Fibroblast of skin of scalp (primary cell): ENCODE measurements at places on chromosomes 4 and X.

- peak; percentile 8 for DNase-seq
These were observed 388.2 kb downstream of the STIM2 start for GRCh38 chr4:27248829-27249228.

DNA sequence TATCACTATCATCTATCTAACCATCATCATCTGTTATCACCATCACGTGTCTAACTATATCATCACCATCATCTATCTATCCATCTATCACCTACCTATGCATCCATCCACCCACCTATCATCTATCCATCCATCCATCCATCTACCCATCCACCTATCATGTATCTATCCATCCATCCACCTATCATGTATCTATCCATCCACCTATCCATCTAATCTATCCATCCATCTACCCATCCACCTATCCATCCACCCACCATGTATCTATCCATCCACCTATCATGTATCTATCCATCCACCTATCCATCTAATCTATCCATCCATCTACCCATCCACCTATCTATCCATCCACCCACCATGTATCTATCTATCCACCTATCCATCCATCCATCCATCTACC lies 316.7 kb downstream of the DHRSX start:
- DNase-seq = no peak

DNA sequence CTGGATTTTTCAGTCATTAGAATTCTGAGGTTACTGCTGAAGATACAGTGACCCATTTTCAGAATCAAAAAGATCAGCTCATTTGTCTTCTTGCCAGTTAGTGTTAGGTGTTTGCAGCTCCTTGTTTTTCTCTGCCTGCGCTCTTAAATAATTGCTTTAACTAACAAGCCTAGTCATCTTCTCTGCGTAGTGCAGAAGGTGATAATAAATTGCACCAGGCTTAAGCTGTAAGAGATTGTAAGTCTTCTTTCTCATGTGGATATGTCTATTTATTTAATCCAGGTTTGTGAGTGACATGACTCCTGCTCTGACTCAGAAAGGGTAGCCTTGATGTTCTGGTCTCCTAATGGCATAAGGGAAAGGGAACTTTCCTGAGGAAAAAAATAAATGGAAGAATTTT lies 167.2 kb downstream of the CEP135 start:
- DNase-seq = no peak

DNA sequence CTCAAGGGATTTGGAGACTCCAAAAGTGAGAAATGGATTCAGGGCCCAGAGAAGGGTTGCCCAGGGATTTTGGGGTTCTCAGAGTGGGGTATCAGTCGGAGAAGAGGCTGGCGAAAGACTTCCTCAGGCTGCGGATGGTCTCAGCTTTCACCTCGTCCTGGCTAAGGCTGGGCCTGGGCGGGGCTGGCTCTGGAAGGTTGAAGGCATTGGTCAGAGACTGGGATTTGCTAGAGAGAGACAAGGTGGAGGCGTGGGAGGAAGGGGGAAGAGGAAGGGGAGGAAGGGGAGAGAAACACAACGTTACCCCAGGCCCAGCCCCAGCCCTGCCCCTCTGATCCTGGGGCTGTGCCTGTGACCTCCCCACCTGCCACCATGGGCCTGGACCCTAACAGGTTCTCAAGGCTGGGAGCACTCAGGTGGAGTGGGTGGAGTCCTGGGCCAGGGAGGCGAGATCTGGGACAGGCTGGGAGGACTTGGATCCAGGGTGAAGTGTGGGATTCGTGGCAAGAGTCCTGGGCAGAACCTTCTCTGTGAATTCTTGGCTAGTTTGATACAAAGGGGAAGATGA lies 9.4 kb upstream of the TIMP1 start:
- no peak for DNase-seq

GRCh38 chr4:45160951-45161350 lies 434.6 kb upstream of the GNPDA2 start:
- DNase-seq = no peak

GRCh38 chr4:184217634-184218033 lies at the start of gene ENPP6:
Gene ENPP6 (minus strand): TSS chr4:184217873. CDS start chr4:184217819, 54 bp downstream.
- DNase-seq = no peak

DNA sequence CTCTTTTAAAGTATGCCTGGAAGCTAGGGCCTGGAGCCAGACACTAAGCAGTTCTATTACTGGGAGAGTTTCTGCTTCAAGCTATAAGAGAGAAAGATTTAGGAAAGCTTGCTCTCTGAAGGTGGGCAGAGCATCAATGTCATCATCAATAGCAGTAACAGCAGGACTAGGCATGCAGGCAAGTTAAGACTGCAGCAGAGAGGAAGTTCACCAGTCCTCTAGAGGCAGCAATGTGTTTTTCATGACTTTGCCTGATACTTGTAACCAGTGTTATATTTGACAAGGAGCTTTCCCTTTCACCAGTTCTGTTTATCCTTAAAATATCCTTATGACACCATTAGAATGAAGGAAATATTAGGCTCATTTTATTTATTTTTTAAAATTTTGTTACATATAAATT lies 237.9 kb downstream of the KCTD8 start:
- no peak for DNase-seq

- DNase-seq = peak; percentile 72
These were observed at the start of gene AR for GRCh38 chrX:67543818-67544217. Gene AR (plus strand): TSS chrX:67544021. CDS start chrX:67545147, 1,126 bp downstream.

GRCh38 chrX:6199486-6199885 lies 29.2 kb downstream of the NLGN4X start:
- DNase-seq = no peak

- DNase-seq = no peak
These were observed 1209.7 kb upstream of the PABPC4L start for GRCh38 chr4:135411251-135411650.

GRCh38 chrX:115192244-115192700 lies 3.1 kb downstream of the RBMXL3 start:
- DNase-seq = no peak

GRCh38 chr4:1755297-1755696 lies 34.0 kb downstream of the TACC3 start:
- DNase-seq = no peak

GRCh38 chrX:21698272-21698671 lies 40.1 kb upstream of the KLHL34 start:
- DNase-seq = no peak

DNA sequence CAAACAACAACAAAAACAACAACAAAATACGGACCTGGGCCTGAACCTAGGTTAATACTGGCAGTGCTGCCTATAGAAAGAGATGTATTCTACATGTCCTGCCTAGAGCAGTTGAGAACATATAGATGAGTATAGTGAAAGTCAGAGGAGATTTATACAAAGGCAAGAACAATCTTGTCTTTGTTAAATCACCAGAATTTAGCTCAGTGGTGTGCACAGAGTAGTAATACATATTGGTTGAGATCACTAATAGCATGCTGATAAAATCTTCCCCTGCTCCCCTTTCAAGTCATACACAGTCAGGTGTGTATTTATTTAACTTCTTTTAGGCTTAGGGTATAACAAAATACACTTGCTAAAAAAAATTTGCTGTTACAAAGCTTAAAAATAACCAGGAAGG lies 247.8 kb downstream of the ADGRL3 start:
- no peak for DNase-seq

GRCh38 chrX:2928583-2929434 lies at the start of gene ARSD:
Gene ARSD (minus strand): TSS chrX:2929339. CDS start chrX:2929275, 64 bp downstream.
- peak; percentile 90 for DNase-seq

DNA sequence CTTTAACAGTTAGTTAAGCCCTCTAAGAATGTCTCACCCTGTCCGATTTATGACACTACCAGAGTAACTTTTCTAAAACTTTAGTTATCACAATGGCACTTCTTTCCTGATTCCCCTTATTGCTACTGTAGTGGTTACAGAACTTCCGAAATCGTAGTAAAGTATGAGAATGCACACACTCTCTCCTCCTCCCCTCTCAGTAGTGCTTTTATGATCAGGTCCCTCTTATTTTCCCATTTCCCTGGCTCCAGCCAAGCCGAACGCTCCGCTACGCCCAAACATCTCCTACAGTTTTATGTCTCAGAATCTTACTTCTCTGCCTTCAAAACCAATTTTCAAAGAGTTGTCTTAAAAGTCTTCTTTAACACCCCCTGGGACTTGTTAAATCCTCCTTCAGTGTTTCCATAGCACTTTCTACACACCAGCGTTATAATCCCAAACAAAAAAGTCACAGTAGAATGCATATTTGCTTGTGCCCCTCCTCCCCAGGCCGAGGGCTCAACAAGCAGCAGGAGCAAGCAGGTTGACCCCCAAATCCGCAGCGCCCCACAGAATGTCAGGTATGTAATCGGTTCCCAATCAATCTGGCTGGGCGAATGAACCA lies 671 bp downstream of the HPF1 start:
- DNase-seq = no peak

DNA sequence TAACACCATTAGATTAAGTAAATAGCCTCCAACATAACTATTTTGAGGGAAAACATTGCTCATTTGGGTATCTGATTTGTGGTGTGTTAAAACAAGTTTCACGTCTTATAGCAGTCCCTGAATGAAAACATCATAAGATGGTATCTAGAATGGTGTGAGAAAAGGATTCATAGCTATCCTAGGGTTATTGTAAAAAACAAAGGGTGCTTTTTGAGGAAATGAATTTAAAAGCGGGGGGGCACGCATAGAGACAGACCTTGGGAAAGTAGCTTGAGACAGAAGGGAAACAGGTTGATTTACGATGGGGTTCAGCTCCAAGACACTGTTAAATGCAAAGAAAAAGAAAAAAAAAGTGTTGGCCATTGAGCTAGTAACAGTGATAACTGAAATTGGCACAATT lies 768 bp upstream of the CXCL10 start:
- DNase-seq = no peak

DNA sequence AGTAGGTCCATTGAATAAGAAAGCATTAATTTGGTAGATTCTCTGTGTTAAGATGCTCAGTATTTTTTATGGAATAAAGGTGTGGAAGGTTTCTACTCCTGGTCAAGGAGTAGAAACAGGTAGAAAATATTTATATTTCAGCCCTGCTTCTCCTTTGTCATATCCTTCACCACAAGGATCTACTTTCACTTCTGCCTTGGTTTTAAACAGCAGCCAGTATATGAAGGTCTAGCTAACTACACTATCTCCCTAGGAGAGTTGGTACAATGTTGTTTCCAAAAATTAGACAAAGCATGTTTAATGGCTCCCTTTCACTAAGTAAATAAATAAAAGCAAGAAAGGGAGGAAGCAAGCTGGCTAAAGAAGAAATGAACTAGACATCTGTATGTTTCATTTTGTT lies 44.6 kb upstream of the GYPA start:
- DNase-seq = no peak

- peak; percentile 8 for DNase-seq
These were observed 172.0 kb upstream of the IL15 start for GRCh38 chr4:141464366-141464765.

GRCh38 chrX:74606342-74606741 lies 8.1 kb downstream of the RLIM start:
- DNase-seq = no peak

DNA sequence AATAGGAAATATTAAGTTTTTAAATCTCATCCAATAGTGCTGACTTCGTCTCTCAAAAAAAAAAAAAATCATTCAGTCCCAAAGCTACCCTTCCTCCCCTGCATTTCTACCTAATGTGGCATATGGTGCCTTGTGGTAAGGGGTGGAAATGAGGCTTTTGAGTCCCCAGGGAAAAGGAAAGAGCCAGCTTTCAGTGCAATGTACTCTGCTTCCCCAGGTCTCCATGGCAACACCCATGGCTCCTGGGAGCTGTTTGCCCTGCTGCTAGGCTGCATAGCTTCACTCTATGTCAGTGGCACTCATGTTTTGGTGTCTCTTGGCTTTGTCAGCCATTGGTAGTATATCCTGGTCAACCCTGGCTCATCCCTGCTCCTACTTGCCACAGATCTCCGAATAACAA lies 175.9 kb downstream of the SLC39A8 start:
- peak; percentile 15 for DNase-seq

DNA sequence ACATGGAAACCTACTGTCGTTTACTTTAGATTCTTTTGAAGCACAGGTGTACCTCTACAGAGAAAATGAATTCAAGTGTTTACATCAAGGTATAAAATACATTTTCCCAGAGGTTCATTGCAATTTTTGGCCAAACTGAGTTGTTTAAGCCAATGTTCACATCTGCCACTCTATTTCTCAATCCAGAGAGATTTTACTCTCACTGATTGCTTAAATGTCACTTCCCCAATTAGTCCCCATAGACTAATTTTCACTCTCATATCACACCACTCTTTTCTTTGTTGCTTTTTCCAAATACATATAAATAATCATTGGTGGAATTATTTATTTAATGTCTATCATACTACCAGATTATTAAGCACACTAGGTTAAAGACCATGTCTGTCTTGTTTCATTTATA lies 271.8 kb downstream of the PPP3CA start:
- DNase-seq = no peak

DNA sequence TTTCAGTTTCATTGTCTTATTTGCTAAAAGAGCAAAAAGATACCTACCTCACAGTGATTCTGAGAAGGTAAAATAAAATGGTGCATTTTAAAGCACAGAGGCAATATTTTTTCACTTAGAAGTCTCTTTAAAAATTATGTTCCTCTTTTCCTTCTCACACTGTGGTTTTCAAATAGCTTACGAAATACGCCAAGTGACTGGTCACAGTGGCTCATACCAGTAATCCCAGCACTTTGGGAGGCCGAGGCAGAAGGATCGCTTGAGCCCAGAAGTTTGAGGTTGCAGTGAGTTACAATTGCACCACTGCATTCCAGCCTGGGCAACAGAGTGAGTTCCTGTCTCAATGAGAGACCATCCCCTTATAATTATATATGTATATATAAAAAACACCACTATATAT lies 372.6 kb downstream of the FBXO8 start:
- DNase-seq = no peak

GRCh38 chr4:152936446-152937335 lies 568 bp downstream of the FHDC1 start:
- DNase-seq = no peak

GRCh38 chrX:48003367-48003757 lies 427 bp downstream of the ZNF182 start:
- no peak for DNase-seq

- DNase-seq = no peak
These were observed 573.8 kb upstream of the NDST4 start for GRCh38 chr4:115687052-115687755.

GRCh38 chr4:185109736-185110135 lies 33.3 kb upstream of the SLC25A4 start:
- no peak for DNase-seq

GRCh38 chr4:4890574-4891255 lies 31.2 kb downstream of the MSX1 start:
- no peak for DNase-seq

DNA sequence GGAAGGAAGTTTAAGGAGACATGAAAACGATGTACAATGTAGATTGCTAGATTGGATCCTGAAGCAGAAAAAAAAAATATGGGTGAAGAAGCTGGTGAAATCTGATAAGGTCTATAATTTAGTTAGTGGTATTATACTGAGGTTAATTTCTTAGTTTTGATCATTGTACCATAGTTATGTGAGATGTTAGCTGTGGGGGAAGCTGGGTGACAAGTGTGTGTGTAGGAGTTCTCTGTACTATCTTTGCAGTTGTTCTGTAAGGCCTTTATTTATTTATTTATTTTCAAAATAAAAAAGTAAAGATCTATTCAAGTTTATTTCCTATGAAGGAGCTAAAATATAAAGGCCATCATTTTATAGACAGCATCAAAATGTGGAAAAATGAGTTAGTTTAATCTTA lies 12.5 kb upstream of the EXOC1 start:
- no peak for DNase-seq

- DNase-seq = no peak
These were observed 34.2 kb downstream of the ARSD start for GRCh38 chrX:2894885-2895292.
